Activated CD8-positive, alpha-beta memory T cell treated with anti-CD3 and anti-CD28 coated beads for 1 hour (primary cell): ENCODE measurements at places on chromosomes 7 and 10.

DNA sequence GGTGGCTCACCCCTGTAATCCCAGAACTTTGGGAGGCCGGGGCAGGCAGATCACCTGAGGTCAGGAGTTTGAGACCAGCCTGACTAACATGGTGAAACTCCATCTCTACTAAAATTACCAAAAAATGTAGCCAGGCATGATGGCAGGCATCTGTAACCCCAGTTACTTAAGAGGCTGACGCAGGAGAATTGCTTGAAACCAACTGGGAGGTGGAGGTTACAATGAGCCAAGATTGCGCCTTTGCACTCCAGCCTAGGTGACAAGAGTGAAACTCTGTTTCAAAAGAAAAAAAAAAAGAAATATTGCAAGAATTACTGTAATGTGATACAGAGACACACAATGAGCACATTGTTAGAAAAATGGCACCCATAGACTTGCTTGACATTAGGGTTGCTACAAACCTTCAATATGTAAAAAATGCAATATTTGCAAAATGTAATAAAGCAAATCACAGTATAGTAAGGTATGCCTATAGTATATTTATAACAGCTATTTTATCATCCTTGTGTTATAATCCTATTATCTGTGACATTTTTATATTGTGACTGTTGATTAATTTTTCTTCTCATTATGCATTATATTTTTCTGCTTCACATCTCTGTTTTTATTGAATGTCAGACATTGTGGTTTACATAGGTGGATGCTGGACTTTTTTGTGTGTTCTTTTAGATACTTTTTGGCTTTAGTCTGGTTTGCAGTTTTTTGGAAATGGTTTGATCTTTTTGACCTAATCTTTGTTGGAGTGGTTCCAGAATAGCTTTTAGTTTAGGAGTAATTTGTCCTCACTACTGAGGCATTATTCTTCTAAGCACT, 55.4 kb upstream of the HELLS start:
- DNase-seq: no peak

GRCh38 chr10:116111483-116112095, 161.4 kb downstream of the GFRA1 start:
- DNase-seq: no peak

GRCh38 chr7:8128449-8129317, 133.3 kb downstream of the ICA1 start:
- no peak for DNase-seq

DNA sequence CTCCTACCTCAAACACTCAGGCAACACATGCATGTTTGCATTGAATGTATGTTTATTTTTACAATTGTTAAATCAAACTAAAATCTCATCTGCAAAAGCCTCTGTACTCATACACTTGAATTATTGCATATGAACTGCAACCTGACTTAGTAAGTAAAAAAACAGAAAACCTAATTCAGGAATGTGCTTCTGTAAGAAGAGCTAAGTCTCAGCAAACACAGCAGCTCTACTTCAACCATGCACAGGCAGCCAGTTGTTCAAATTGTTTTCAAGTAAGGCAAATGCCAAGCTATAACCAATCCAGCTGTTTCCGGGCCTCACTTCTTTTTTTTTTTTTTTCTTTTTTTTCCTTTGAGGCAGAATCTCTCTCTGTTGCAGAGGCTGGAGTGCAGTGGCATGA, 93.5 kb upstream of the MALRD1 start:
- no peak for DNase-seq

GRCh38 chr10:49281461-49281860, 17.5 kb upstream of the C10orf71 start:
- DNase-seq: no peak

- no peak for DNase-seq
Observed at GRCh38 chr7:159017741-159018140, 126.9 kb downstream of the VIPR2 start.

DNA sequence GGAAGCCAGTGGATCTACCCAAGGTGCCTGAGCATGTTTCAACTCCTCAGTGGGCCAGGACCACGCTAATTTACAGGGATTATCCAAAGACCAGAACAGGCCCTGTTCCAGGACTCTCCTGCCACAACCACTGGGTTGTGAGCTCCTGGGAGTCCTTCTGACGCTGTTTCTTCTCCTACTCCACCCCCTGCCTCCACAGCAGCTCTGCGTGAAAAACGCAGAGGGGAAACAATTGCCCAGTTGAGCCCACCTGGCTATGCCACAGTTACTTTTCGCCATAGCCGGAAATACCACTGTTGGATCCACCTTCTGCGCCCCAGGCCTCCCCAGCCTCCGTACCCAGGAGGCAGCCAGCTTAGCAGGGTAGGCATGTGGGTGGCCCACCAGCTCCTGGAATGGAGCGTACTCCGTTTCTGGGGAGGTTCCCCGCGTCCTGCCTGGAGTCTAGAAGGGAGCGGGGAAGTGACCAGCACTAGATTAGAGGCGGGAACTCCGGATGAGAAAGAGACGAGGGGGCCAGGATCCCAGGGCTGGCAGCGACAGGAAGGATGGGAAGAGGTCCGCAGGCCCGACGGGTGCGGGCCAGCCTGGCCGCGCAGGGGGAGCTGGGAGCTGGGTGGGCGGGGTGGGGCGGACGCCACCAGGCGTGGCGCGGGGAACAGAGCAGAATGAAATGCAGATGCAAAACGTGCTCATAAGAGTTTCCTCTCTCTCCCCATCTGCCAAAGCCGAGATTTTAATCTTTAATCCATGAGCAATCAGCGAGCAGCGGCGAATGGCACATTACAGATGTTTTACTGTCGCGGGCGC, 32.1 kb upstream of the PAX2 start:
- no peak for DNase-seq

DNA sequence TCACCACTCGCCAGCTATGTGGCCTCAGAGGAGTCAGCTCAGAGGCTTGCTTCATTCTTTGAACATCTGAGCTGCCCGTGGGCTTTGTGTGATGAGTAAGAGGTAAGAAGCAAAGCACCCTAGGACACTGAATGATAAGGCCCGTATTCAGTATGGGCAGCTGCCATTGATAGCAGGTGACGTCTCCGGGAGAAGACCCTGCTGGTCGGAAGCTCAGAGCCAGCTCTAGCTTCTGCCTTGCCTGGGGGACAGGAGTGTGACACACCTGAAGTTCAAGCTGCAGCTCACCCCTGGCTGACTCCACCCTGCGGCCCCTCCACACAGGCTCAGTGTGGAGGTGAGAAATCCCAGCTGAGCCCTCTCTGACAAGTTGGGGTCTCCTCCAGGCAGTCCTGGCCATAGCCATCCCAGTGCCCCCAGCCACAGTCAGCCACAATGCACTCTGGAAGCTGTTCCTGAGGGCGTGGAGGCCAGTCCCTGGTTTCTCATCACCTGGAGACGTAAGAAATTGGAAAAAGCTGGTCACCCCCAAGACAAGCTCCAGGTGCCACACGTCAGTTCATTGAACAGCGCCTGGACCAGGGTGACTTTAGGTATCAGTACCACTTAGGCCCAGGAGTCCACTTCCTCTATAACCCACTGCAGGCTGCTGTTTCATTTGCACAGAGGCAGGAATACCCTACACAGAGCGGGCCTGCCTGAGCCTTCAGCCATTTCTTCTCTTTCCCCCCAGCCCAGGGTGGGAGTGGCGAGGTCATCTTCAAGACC, 164.9 kb upstream of the RHEB start:
- no peak for DNase-seq

- no peak for DNase-seq
Observed at GRCh38 chr10:33459602-33460001, 125.1 kb upstream of the NRP1 start.

DNA sequence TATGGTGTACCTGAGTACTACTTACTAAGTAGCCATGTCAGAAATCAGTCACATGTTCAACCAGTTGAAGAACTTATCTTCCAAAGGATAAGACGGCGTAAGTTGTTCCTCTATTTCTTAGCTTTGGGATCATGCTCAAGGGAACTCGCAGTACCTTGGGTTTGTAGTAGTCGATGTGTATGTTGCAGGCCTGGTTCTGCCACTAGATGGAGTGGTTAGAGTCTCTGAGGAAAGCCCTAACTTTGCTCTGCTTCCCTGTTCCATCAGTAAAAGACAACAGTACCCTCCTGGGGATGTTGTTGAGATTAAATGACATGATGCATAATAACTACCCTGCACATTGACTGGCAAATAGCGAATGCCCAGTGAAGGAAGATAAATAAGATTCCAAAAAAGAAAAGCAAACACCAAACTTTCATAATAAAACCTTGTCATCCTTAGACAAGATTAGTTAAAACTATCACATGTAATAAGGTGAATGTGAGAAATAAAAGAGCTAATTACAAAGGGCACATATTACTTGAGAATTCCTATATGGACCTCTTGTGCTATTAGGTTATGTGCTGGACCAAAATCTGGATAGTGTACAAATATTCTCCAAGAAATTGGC, 165.9 kb downstream of the ABCA13 start:
- DNase-seq: no peak

DNA sequence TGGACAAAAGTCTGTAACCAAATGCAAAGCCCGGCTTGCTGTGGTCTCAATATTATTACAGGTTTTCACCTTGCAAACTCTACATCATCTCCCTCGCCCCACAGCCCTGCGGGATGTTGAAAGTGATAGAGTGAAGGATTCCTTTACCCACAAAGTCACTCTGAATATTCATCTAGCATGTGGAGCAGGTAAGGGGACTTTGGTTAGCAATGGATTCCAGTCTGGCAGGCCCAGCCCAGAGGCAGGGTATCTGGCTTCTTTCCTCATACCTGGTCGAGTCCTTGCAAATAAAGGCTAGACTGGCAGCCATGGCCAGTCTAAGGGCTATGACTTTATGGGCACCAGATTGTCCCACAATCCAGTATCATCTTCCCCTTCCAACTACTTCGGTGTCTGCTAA, 3.2 kb downstream of the TAS2R40 start:
- DNase-seq: no peak

DNA sequence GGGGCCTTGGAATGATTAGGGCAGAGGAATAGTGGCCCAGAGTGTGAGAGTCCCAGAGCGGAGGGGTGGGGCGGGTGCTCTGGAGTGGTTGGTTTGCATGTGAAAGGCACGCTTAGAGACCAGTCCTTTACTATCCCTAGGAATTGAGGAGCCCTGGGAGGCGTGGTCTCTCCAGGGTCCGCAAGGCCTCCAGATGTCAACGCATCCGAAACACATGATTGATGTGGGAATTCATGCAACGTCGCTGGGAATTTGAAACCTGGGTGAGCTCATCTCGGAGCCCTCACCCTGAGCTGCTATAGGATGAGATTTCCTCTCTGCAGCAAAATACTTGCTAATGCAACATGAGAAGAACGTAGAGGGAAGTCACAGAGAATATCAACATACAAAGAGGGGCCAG, 51.2 kb downstream of the NPTX2 start:
- no peak for DNase-seq

- DNase-seq: no peak
Observed at GRCh38 chr10:121282797-121283515, 315.3 kb downstream of the FGFR2 start.

- DNase-seq: no peak
Observed at GRCh38 chr7:156058248-156058647, 246.0 kb upstream of the SHH start.

GRCh38 chr7:137998250-137998649, 3.6 kb downstream of the CREB3L2 start:
- DNase-seq: no peak

DNA sequence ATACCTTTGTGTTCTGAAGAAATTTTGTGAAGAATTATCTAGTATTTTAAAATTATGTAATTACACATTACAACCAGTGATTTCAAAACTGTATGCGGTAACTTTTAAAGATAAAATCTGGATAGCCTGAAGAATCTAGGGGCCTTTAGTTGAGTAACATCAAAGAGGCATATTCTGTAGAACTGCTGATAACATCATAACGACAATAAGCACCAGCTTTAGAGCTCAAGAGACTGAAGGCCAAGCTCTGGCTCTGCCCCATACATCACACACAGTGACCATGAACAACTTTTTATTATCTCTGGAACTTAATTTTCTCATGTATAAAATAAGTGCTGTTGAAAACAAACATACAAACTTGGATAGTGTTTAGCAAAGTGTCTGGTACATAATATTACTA, 121.1 kb upstream of the RHOBTB1 start:
- DNase-seq: no peak

- DNase-seq: no peak
Observed at GRCh38 chr10:92238586-92239098, 52.2 kb downstream of the CPEB3 start.

GRCh38 chr10:71713135-71714030, 6.2 kb downstream of the C10orf105 start:
- DNase-seq: no peak

GRCh38 chr7:101934618-101935017, 117.2 kb downstream of the CUX1 start:
- DNase-seq: no peak

- DNase-seq: no peak
Observed at GRCh38 chr7:16661924-16662323, 15.9 kb downstream of the BZW2 start.

DNA sequence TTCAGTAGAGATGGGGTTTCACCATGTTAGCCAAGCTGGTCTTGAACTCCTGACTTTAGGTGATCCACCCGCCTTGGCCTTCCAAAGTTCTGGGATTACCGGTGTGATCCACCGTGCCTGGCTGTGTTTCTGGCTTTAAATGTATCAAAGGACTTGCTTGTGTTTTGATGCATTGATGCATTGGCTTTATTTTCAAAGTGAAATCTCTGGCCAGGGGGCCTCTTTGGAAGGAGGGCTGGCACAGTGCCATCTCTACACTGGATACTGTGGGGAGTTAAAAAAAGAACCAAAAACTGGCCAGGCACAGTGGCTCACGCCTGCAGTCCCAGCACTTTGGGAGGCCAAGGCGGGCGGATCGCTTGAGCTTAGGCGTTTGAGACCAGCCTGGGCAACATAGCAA, 16.0 kb downstream of the MNX1 start:
- no peak for DNase-seq

DNA sequence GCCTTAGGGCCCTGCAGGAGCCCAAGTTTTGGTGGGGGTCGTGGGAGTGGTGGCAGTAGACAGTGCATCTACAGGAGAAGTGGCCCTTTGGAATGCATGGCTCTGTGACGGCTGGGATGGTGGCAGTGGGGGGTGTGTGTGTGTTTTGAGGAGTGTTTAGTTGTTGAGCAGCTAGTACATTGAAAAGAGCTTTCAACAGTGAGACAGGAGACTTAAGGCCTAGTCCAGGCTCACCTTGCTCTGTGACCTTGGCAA, 27.1 kb downstream of the ZNF775 start:
- DNase-seq: no peak

DNA sequence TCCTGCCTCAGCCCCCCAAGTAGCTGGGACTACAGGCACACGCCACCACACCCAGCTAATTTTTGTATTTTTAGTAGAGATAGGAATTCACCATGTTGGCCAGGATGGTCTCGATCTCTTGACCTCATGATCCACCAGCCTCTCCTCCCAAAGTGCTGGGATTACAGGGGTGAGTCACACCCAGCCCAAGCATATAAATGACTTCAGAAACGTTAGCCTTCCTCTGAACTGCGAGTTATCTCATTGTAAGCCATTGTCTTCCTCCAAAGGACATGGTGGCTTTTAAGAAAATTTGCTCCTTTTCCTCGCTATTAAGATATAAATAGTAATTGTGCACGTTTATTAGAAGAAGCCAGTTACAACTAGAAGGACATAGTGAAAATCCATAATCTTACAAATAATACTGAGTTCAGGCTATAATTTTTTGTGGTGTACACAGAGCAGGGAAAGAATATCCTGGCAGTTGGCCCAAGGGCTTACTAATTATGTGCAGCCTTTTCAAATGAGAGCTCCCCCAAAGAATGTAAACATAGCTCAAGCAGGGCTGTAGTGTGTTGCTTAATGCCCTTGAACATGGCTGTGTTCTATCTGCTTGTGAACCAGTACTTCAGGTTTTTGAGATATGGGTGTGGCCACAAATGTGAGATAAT, 495.8 kb downstream of the PARD3 start:
- no peak for DNase-seq
